SK-N-SH (cell line): ENCODE measurements at places on chromosomes 5 and 9.

GRCh38 chr9:127925959-127926905 lies 4.3 kb downstream of the PIP5KL1 start:
- no peak overlapping the region for H3K27ac ChIP-seq
- no peak overlapping the region for H3K4me3 ChIP-seq
- DNase-seq: no peak

- DNase-seq: no peak
- no peak overlapping the region for H3K27ac ChIP-seq
- H3K27me3 ChIP-seq: no peaks in the 10 kb centered on the region
- H3K4me1 ChIP-seq: no peaks in the 10 kb centered on the region
- no peaks in the 10 kb centered on the region for H3K36me3 ChIP-seq
- no peak overlapping the region for H3K4me3 ChIP-seq
Observed at GRCh38 chr5:8576178-8576577, 707.2 kb downstream of the MTRR start.

DNA sequence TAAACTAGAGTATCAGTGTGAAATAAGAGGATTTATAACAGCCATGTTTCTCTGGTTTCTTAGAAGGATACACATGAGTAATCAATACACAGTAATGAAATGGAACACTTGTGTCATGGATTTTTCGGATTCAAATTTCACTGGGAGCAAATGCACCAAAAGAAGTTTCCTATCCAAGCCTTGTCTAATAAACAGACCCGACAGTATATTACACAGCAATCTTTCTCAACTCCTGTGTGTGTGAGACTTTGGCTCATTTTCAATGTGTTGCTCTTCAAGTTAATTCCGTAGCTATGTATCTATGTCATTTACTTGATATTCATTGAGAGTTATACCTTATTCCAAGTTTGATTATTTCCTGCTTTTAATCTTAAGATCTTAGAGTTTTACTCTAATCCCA lies 930.2 kb downstream of the MAT2B start:
- no peaks in the 10 kb centered on the region for H3K27me3 ChIP-seq
- DNase-seq: no peak

DNA sequence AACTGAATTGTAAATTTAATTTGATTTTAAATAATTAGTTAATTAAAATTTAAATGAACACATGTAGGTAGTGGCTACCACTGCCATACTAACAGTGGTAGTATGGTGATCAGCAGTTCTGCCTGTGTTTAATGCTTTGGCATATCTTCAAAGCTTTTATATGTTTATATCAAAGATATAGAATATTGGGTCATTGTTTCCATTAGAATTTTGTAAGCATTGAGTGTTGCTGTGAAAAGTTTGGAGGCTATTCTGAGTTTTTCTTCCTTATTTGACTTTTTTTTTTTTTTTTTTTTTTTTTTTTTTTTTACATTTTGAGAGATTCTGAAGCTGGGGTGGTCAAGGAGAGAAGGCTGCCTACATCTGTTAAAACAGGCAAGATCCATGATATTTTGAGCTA lies 134.2 kb downstream of the SPATA31D1 start:
- H3K27ac ChIP-seq: no peak overlapping the region
- H3K4me3 ChIP-seq: no peak overlapping the region
- H3K4me1 ChIP-seq: peaks cover 1% of the 10 kb centered on the region
- H3K27me3 ChIP-seq: no peaks in the 10 kb centered on the region

DNA sequence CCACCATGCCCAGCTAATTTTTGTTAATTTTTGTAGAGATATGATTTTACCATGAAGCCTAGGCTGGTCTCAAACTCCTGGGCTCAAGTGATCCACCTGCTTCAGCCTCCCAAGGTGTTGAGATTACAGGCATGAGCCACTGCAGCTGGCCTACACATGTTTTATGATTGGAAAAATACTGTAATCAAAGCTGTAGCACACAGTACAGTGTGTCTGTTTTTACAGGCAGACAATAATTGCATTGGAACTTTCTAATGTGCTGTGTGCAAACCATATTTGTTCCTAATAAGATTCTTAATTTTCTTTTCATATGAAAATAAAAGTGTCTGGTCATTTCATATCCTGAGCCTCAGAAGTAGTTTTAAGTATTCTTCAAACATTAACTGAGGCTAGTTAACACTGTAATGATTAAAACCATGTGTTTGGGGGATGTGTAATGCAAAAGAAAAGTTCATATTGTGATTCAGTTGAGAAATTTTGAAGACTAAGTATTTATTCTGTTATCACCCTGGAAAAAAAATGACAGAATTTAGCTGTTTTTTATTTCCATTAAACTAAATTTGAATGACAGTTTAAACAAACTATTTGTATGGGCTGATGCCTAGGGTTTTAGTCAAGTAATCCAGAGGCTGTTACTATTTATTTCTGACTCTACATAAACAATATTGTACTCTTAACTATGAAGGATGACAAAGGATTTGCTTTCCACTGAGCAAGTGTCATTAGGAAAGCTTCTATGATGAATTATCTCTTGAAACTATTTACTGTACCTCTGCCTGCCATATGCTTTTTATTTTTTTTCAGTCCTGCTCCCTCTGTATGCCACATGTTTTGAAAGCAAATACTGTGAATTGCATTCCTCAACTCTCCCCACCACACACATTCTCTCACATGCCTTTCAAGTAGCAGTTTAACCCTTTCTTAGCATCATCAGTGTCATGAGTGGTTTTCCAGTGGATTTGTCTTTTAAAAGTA lies 111.5 kb downstream of the MTREX start:
- H3K27me3 ChIP-seq: no peaks in the 10 kb centered on the region
- peaks cover 13% of the 10 kb centered on the region for H3K4me1 ChIP-seq
- DNase-seq: no peak
- peaks cover 47% of the 10 kb centered on the region for H3K36me3 ChIP-seq
